ENCODE measurements at places on chromosomes 13 and 19. TPM values are rescaled to one million over a fixed set of nuclear protein-coding genes. Genes with fewer than 3 reads are reported as not detected.

DNA sequence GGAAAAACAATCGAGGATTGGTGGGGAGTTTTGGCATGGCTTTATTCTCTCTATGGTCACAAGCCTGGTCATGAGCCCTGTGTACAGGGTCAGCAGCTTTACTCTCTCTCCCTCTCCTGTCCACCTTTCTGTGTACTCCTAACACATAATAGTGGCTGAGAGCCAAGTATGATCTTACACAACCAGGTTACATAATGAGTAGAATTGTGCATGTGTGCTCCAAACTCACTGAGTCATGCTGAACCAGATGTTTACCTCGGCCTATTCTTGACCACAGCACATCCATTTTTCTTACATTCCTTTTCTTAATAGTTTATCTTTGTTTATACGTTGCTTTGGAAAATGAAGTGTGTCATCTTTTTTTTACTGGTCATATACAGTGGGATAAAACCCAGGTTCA lies 53.1 kb downstream of the ZNF254 start:
- peaks cover 41% of the 10 kb centered on the region for H3K36me3 ChIP-seq
- no peak overlapping the region for H3K4me3 ChIP-seq
- H3K4me1 ChIP-seq: peaks cover 2% of the 10 kb centered on the region
- no peaks in the 10 kb centered on the region for H3K27me3 ChIP-seq
- no peak for DNase-seq

GRCh38 chr19:2478278-2478755 lies 2.4 kb downstream of the GADD45B start:
- peak; percentile 81 for DNase-seq
- peaks cover 4% of the 10 kb centered on the region for H3K4me1 ChIP-seq
- H3K27ac ChIP-seq: no peak overlapping the region
- H3K27me3 ChIP-seq: no peaks in the 10 kb centered on the region
- H3K36me3 ChIP-seq: no peaks in the 10 kb centered on the region

DNA sequence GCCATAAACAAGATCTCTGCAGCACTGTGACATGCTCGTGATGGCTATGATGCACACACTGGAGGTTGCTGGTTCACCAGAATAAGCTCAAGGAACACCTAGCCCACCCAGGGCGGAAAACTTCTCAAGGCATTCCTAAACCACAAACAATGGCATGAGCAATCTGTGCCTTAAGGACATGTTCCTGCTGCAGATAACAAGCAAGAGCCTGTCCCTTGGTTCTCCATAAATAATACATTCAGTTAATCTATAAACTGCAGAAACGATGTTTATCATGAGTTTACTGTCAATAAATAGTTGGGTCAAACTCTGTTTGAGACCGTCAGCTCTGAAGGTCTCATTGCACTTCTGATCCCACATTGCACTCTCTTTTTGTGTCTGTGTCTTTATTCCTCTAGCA lies 18.6 kb upstream of the ZNF266 start:
- H3K4me1 ChIP-seq: no peaks in the 10 kb centered on the region
- no peak overlapping the region for H3K27ac ChIP-seq
- DNase-seq: no peak
- H3K4me3 ChIP-seq: no peak overlapping the region
- no peaks in the 10 kb centered on the region for H3K36me3 ChIP-seq

The CGB1 gene
- total RNA-seq: not detected

DNA sequence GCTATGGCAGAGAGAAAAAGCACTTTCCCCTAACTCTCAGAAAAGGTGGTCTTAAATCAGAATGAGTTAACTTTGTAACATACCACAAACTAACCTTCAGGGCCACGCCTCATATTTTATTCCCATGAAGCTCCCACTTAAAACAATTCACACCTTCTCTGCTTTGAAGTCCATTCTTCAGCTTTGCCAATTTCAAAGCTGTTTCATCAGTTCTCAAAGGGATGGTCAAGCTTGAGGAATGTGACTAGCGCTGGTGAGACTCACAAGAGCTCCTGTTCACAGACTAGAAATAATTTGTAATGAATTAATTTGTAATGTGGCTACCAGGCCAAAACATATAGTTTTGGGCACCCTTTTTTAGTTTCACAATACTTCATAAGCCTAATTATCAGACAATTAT lies 68.2 kb downstream of the STK24 start:
- no peaks in the 10 kb centered on the region for H3K27me3 ChIP-seq
- H3K27ac ChIP-seq: no peak overlapping the region
- H3K4me1 ChIP-seq: peaks cover 43% of the 10 kb centered on the region
- peak overlapping the region; percentile 4 for H3K4me3 ChIP-seq
- no peak for DNase-seq

DNA sequence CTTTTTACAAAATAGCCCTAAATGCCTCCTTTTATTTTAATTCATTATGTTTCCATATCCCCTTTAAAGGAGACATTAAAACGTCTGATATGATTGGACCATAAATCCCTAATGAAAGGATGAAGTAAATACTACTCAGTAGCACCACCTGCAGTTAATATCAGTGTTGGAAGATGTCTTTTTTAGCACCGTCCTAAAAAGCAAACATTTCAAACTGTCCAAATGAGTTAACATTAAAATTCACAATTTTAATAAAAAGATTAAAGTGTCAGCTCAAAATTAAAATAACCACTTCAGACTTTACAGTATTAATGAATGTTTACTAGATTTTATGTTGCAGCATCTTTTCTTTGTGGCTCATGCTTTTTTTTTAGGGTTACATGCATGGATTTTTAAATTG lies 12.3 kb downstream of the ZNF507 start:
- peaks cover 91% of the 10 kb centered on the region for H3K36me3 ChIP-seq
- H3K27ac ChIP-seq: no peak overlapping the region
- H3K27me3 ChIP-seq: no peaks in the 10 kb centered on the region
- no peak for DNase-seq
- no peaks in the 10 kb centered on the region for H3K4me1 ChIP-seq

- H3K27ac ChIP-seq: no peak overlapping the region
- peaks cover 3% of the 10 kb centered on the region for H3K4me1 ChIP-seq
- H3K36me3 ChIP-seq: no peaks in the 10 kb centered on the region
- H3K27me3 ChIP-seq: no peaks in the 10 kb centered on the region
Observed at GRCh38 chr19:39053276-39054090, 21.1 kb upstream of the FBXO27 start.

Data from endodermal cell (in vitro differentiated cells).